ENCODE measurements at places on chromosomes 5 and 9.

GRCh38 chr5:1111241-1111726 is 579 bp downstream of the SLC12A7 start:
- no peak for DNase-seq

DNA sequence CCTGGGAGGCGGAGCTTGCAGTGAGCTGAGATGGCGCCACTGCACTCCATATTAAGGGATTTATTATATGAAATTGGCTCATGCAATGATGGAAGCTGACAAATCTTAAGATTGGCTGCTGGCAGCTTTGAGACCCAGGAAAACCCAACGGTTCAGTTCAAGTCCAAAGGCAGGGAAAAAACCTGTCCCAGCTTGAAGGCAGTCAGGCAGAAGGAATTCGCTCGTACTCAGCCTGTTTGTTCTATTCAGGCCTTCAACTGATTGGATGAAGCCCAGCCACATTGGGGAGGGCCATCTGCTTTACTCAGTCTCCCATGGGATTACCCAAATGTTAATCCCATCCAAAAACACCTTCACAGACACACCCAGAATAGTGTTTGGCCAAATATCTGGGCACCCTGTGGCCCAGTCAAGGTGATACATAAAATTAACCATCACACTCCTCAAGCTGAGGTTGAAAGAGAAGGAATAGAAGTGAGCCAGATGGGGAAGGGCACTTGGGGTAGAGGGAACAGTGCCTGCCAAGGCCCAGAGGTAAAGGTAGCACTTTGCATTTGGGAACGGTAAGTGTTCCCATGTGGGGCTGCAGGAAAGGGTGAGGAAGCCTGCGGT is 8.5 kb upstream of the ORM1 start:
- no peak for DNase-seq

DNA sequence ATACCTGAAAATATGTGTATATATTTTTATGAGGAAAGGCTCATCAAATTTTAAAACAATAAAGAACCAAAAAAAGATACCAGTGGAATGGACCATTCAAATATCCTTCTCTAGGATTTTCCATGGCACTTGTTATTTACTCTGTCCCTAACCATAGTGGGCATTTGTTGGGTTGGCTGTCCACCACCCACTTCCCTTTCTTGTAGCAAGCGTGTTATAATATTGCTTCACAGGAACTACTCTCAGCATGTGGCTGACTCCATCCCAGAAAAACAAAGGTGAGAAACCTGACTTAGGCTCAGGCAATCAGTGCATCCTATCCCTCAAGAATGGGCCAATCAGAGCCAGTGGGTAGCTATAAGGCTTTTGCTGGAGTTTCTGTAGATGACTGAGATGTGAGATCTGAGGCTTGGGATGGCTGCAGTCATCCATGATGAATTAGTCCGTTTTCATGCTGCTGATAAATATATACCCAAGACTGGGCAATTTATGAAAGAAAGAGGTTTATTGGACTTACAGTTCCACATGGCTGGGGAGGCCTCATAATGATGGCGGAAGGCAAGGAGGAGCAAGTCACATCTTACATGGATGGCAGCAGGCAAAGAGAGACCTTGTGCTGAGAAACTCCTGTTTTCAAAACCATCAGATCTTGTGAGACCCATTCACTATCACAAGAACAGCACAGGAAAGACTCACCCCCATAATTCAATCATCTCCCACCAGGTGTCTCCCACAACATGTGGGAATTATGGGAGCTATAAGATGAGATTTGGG is 17.2 kb downstream of the C5orf63 start:
- DNase-seq = no peak

GRCh38 chr5:13783726-13784125 is 160.8 kb downstream of the DNAH5 start:
- DNase-seq = no peak

DNA sequence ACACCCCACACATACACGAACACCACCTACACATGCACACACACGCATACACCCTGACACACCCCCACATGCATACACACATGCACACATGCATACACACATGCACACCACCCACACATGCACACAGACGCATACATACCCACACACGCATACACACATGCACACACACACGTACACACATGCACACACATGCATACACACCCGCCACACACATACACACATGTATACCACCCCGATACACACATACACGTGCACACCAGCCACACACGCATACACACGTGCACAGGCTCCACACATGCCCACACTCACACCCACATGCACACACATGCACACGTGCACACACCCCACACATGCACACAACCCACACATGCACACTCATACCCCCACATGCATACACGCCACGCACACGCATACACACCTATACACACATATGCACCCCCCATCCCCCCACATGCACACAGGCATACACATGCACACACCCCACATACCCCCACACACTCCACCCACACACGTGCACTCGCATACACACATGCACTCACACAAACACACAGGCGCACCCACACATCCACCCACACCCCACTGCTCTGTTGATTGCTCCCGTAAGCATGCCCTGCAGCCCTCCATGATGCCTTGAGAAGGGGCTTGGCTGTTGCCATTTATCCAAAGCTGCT is 119.3 kb downstream of the COL5A1 start:
- DNase-seq = no peak
